NCI-H2029 (cell line): ENCODE measurements at places on chromosomes 7 and 10.

GRCh38 chr10:77163670-77164348 lies 473.8 kb downstream of the KCNMA1 start:
- no peak for DNase-seq

DNA sequence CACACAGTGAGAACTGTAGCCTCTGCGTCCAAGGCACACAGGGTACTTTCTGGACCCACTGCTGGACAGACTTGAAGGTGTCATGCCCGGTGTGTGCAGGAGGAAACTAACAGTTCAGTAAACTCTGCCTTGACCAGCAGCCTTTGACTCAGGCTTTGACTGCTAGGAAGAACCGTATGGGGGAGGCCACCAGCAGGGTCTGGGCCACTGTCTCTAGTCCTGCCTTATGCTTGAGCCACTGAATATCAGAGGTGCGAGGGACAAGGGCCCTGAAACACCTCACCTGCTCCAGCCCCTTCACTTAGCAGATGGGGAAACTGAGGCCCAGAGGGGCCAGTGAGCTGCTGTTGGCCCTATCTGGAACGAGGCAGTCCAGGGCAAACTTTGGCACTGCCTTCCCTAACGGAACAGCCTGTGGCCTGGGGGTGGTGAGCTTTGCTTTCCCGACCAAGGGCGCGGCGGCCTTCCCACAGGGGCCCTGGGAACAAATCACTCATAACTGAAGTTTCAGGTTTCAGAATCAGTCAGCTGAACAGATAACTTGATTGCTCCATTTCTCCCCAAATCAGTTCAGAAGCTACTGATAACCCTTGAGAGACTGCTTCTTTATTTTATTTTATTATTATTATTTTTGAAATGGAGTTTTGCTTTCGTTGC lies 130.0 kb downstream of the FAM53B start:
- no peak for DNase-seq

- no peak for DNase-seq
Measured at GRCh38 chr7:85516675-85517074, 329.8 kb upstream of the SEMA3D start.

DNA sequence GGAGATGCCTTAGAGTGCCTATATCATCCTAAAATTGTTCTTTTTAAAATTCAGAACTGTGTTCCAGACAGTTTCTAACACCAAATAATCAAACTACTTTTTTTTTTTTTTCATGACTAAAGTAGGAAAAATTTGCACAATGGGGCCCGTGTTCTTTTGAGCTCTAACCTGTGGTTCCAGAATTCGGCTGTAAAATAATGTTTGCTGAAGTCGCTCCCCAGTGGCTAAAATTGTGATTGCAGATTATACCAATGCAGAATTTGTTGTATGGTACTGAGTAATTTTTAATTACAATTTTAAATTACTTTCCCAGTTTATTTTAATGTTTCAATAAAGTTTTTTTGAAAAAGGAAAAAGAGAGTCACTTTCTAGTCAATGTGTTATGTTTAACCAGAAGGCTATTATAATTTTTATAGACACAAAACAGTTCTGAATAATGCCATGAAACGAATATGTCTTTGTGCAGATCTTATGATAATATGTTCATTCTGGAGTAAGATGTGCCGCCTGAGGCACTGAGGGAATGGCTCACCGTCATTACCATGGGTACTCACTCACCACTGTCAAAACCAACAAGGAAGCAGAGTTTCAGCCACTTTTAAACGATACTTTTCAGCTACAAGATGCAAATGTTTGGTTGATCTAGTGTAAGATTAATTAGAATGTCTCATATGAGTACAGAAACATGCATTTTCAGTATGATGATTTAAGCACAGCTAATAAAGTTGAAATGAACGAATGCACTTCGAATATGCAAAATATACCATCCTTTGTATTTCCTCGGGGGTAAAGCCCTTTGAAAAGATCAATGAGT lies 173.6 kb downstream of the PRKCQ start:
- DNase-seq, result no peak

DNA sequence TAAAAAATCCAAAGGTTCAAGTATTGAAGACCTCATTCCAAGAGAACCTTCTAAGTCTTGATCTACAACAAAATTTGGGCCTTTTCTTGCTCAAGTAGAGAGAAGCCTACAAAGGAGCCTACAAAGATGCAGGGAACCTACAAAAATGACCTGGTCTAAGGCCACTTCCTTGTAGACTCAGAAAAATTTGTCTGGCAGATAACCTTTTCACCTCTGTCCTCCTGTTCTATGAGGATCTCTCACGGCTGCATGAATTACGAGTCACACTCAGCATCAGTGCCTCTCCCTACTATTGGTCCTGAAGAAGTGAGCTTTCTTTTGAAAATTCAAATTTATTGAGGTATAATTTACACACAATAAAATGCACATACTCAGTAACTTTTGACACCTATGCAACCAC lies 29.3 kb downstream of the CCNJ start:
- no peak for DNase-seq

DNA sequence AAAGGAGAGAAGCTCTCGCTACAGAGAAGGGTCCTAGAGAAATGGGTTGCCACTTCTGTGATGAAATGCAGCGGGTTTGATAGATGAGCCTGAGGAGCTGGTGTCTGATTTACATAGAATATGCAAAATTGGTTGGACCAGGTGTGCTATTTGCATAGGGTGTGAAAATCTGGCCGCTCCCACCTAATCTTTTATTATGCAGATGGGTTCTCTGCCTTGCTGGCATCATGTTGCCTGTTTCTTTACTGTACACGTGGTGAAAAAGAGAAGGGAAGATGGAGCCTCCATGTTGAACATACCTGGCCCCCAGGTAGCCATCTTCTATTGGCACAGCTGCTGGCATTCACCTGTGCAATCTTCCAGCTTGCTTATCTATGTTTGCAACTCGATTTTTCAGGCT lies 212.2 kb downstream of the ANKRD7 start:
- no peak for DNase-seq

DNA sequence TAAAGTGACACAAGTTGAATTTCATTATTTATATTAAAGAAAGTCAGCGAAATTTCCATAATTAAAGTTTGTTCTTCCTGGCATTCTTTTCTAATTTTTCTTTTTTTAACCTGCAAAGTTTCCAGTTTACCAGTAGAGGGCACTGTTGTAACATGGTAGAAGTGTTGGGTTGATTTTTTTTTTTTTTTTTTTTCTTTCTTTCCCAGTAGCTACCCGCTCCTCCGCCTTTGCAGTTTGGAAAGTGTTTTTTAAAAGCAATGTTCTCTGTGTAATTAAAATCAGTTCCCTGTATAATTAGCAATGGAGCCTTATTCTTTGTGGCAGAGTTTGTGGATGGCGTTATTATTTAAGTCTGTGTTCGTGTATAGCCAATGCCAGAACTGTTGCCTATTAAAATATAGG lies 53.7 kb downstream of the TAF3 start:
- no peak for DNase-seq

- no peak for DNase-seq
Measured at GRCh38 chr10:73655257-73655989, 406 bp downstream of the SYNPO2L start.

DNA sequence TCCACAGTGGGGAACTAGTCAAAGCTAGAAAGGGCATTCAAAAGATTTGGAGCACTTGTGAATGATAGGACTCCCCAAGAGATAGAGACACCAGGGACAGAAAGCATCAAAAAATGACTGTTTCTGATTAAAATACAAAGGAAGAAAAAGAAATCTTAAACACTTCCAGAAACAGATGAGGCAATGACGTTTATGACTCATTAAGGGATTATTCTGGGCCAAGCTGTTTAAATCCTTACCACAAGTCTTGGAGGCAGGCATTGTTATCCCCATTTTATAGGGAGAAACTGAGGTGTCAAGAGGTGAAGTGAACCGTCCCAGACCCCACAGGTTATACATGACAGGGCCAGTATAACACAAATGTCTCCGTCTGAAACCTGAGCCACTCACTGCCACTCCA lies 68.3 kb upstream of the AMPH start:
- no peak for DNase-seq
